ENCODE measurements at places on chromosomes 4 and X.

- DNase-seq = no peak
Measured at GRCh38 chr4:150126864-150127203, 48.6 kb downstream of the DCLK2 start.

DNA sequence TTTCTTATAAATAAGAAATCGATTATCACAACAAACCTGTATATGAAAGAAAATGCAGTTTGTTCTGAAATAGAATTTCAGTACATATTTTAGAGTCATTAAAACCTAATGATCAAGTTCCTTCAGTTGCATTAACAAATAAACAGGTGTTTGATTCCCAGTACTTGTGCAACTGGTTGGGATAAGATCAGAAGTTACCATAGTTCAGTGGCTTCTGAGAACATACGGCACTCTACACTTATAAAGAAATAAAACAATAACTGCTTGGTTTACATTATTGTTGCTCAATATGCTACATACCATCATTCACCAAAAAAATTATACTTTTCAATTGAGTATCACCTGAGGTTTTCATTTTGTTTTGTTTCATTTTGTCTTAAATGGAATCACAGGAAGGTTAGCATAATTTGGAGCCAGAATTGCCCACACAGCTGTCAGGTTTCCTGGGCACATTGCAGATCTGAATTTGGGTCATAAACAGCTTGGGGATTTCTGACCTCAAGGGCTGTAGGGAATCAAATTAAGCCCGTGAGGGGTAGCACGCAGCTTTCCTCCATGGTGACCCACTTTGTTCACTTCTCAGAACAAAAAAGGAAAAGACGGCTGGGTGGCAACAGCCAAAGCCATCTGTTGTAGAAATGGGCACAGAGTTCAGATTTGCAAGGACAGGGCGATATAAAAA is 14.9 kb upstream of the CCNG2 start:
- no peak for DNase-seq

DNA sequence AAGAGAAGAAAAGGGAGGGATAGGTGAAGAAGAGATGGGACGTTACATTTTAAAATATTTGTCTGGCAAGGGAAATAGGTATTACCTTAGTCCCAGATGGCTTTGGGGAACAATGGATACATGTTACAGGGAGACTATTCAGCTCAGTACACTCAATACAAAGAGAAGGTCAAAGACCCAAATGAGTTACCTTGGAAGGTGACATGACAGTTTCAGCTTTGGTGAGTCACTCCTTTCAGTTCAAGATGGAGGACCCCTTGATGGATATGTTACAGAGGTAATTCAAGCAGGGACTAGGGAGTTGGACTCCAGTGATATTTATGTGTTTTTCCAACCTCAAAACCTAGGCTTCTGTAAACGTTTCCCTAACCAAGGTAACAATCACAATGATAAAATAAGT is 5.0 kb downstream of the NOA1 start:
- DNase-seq = no peak

DNA sequence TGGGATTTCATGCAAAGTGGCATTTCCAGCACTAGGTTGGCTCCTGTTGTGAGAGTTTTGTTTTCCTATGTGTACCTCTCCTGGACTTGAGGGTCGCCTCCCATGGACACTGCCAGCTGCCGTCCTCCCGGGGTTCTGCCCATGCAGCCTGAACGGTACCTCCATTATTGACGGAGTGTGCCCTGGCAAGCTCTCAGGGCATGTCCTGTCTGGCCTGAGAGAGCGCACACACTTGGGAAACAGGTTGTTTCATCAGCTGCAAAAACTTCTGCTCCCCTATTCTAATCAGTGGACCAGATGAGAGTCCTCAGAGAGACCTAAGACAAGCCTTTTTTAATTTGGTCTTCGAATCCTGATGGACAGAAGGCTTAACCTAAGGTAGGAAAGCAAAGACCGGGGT is 56.6 kb upstream of the HOPX start:
- DNase-seq = no peak

GRCh38 chr4:109125084-109125483 is 177.4 kb downstream of the COL25A1 start:
- DNase-seq = no peak

DNA sequence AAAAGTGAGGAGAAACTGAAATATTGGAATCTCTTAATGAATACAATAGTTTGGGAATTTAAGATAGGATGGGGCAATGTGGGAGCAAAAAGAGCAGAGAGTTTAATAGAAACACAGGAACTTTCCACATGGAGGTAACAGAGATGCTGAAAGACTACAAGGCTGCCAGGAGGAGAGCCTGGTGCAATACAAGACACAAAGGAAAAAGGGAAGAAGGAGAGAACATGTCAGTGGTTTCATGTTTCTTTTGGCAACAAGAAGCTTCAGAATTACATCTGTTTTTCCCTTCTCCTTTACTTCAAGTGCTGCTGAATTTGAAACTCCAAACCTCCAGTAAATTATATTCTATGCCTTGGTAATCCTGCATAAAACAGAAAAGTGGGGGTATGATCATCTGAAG is 474.3 kb downstream of the FAT4 start:
- no peak for DNase-seq

GRCh38 chr4:170138580-170139194 is 48.9 kb upstream of the AADAT start:
- DNase-seq = peak; percentile 57

DNA sequence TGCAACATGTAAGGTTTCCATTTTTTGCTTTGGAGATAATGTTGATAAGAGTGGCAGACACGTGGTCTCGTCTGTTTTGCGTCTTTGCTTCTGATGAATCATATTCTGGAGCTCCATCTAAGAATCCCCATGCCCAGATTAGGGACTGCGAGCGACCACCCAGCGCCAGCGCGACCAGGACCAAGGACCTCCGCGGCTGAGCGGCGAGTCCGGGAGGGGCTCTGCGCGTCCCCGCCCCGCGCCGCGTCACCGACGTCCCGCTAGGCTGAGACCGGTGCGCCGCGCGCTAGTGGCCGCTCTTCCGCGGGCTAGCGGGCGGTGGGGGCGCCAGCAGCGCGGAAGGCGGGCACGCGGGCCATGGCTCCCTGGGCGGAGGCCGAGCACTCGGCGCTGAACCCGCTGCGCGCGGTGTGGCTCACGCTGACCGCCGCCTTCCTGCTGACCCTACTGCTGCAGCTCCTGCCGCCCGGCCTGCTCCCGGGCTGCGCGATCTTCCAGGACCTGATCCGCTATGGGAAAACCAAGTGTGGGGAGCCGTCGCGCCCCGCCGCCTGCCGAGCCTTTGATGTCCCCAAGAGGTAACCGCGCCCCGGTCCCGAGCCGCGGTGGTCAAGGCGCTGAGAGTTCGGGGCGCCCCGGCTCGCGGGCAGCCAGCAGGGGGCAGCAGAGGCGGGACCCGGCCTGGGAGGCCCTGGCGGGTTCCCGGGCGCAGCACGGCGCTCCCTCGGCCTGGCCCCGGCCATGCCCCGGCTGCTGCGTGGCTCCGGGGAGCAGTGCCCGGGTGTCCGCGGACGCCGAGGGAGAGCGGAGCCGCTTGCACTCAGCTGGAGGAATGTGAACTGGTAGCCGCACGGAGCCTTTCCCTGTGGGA is at the start of gene SRD5A3:
Gene SRD5A3, plus strand, starts transcription at position 263 of the 871 bp plus-strand sequence. Its CDS starts 95 bp downstream, at position 358.
- DNase-seq = peak; percentile 87

- DNase-seq = no peak
Measured at GRCh38 chrX:118174516-118175098, 58.0 kb upstream of the KLHL13 start.

- DNase-seq = peak; percentile 50
Measured at GRCh38 chrX:131812847-131813825, 210.0 kb upstream of the STK26 start.
